Psoas muscle (tissue), 8 donors: ENCODE measurements at places on chromosomes 6 and 20.

- DNase-seq: no peak
Observed at GRCh38 chr6:155272353-155273232, 8.8 kb downstream of the CLDN20 start.

GRCh38 chr20:48613926-48614325 is 213.9 kb downstream of the PREX1 start:
- DNase-seq: no peak

DNA sequence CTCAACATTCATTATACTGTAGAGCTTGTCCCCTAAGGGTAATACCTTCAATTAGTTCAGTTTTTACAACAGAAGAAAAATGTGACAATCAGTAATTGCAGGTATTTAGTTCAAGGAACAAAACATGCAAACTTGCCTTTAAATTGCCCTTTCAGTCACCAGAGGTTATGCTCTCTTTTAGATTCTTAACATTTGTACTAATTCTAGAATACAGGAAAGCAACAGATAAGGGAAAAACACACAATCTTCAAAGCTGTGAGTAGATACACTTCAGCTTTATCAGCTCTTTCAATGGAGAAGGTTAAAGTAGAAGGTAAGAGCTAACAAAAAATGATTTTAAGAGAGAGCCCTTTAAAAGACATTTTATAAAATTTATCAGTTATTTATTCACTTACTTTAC is 173.1 kb downstream of the HS3ST5 start:
- no peak for DNase-seq

DNA sequence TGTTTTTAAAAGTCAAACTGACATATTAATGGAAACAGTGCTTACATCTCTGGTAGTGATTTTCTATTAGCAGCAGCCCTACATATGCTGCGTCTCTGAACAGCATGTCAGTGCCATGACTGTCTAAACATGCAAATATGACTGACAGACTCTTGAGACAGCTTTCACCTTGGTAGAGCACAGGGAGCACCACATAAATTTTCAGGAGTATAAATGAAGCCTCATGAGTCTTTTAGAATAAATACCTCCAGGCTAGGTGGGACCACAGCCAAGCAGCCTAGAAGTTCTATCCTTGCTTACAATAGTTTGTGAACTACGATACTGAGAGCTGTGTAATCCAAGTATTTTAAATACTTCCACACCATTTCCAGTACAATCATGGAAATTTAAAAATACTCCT is 410.7 kb upstream of the RUNX2 start:
- no peak for DNase-seq

- no peak for DNase-seq
Observed at GRCh38 chr6:83199173-83199862, 6.2 kb downstream of the RWDD2A start.

- DNase-seq: no peak
Observed at GRCh38 chr20:11329271-11329670, 588.4 kb upstream of the BTBD3 start.

GRCh38 chr6:7484666-7485065 is 56.8 kb upstream of the DSP start:
- DNase-seq: no peak

- peak; percentile 56 for DNase-seq
Observed at GRCh38 chr20:63502671-63503172, 3.8 kb upstream of the EEF1A2 start.

DNA sequence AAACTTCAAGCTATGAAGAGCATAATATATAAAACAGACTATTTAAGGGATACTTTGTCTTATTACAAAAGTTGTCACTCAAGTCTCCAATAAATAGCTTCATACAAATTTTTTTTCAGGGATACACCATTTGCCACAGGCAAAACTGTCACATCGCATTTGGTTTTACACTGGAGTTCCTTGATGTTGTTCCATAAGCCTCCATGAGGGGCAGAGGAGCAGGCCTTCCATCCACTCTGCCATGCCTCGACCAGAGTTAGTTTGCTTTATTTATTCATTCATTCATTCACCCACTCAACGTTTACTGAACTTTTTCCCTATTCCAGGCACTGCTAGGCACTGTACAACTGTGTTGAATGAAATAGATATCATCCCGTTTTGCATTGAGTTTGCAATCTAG is 246.6 kb downstream of the PHF3 start:
- DNase-seq: no peak

- no peak for DNase-seq
Observed at GRCh38 chr6:11722805-11723631, 55.6 kb downstream of the ADTRP start.

- DNase-seq: no peak
Observed at GRCh38 chr6:118903691-118904090, 9.7 kb downstream of the ASF1A start.

- DNase-seq: no peak
Observed at GRCh38 chr20:41205313-41205712, 68.0 kb downstream of the PLCG1 start.

DNA sequence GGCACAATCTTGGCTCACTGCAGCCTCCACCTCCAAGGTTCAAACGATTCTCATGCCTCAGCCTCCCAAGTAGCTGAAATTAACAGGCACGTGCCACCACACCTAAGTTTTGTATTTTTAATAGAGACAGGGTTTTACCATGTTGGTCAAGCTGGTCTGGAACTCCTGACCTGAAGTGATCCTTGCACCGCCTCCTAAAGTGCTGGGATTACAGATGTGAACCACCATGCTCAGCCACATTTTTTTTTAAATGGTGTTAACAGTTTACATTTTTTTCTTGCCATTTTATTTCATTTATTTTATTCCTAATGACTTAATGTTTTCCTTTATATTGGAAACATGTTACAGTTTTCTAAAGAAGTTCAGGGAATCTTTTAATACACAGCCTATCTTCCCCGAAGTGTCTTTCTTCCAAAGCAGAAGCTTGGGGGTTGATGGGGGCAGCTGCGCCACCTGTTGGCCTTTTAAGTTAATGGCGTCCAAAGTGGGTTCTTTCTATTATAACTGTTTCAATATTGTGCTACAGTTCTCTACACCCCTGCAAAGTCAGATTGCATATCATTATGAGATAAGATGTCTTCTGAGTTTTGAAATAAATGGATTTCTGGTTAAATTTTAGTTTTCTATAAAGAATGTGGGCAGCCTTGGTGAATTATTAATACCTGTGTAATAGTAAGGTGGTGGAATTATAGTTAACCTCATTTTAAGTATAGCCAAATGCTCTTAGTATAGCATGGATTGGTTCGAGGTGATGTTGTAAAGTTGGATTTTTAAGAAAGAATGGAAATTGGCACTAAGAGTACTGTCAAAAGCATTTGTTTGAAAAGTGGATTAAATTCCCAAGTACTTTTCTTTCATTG is 42.0 kb upstream of the PLCG1 start:
- DNase-seq: peak; percentile 52

- DNase-seq: no peak
Observed at GRCh38 chr20:58877050-58877975, 24.8 kb downstream of the GNAS start.

DNA sequence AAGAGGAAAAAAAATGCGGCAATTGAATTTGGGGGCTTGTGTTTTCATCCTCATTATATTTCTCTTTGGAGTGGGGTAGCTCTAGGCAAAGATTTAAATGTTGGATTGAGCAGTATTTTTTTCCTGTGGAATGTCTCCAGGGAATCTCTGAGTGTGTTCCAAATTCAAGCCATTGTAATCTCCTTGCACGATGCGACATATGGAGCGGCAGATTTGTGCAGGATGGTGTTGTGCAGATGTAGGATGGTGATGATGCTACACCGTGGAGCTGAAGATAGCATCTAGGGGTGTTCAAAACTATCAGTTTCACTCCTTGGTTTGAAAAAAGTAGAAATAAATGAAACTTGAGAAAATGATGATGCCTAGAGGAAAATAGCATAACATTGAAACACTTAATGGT is 777.5 kb upstream of the EPHA7 start:
- no peak for DNase-seq

- no peak for DNase-seq
Observed at GRCh38 chr20:63889241-63890200, 5.4 kb upstream of the DNAJC5 start.

DNA sequence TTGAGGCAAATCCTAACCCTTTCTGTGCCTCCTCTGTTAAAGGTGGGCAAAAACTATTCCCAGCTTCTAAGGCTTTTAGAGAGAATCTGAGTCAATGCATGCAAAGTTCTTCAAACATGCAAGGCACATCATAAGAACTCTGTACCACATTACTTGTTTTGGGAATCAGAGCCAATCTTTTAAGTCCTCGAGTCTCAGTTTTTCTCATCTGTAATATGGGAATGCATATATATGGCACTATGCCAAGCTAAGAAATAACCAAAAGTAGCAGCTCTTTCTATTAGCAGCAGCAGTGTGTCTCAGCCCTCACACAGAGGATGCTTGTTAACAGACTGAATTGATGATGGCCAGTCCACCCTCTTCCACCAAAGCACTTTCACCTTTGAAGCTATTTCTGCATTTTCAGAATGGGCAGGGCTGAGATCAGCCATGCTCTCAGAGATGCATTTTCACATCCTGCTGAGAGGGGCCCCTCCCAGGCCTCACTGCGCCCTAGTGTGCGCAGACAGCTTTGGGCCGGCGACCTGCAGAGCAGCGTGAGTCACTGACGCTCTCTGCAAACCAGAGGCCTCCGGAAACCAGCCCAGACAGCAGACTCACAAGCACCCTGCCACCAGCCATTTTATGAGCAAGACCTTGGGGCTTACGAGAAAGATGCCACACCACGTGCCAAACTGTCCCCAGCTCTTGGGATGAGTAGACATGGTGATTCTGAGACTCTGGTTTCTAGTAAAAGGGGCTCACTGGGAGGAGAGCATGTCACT is 138.0 kb downstream of the NFATC2 start:
- DNase-seq: no peak

- peak; percentile 68 for DNase-seq
Observed at GRCh38 chr20:58839474-58839874, 11.2 kb downstream of the GNAS-AS1 start.

DNA sequence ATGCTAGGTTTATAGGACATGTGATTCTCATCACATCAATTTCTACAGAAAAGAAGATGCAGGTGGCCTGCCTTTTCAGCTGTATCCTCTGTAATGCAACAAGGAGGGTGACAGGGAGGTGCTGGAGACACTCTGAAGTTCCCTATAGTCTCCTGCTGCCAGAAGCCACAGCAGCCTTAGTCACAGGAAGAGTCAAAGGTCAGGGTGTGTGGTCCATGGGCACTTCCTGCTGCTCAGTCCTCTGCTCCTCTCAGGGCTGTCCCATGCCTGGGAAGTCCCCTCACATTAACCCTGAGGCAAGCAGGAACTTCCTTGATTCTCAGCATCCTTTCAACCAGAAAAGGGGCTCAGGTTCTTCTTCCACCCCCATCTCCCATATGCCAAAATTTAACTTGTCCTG is 144.8 kb upstream of the FOXA2 start:
- DNase-seq: no peak

- no peak for DNase-seq
Observed at GRCh38 chr6:68653074-68653705, 18.1 kb downstream of the ADGRB3 start.

- DNase-seq: no peak
Observed at GRCh38 chr6:71496018-71496721, 207.6 kb downstream of the OGFRL1 start.

- no peak for DNase-seq
Observed at GRCh38 chr20:20457392-20458126, 89.7 kb downstream of the INSM1 start.

GRCh38 chr20:35985806-35986205 is 17.4 kb downstream of the CNBD2 start:
- DNase-seq: no peak
